Epithelial cell of proximal tubule (primary cell): ENCODE measurements at places on chromosomes 13 and 19.

GRCh38 chr13:94419925-94420305, 59.6 kb downstream of the DCT start:
- DNase-seq: no peak

DNA sequence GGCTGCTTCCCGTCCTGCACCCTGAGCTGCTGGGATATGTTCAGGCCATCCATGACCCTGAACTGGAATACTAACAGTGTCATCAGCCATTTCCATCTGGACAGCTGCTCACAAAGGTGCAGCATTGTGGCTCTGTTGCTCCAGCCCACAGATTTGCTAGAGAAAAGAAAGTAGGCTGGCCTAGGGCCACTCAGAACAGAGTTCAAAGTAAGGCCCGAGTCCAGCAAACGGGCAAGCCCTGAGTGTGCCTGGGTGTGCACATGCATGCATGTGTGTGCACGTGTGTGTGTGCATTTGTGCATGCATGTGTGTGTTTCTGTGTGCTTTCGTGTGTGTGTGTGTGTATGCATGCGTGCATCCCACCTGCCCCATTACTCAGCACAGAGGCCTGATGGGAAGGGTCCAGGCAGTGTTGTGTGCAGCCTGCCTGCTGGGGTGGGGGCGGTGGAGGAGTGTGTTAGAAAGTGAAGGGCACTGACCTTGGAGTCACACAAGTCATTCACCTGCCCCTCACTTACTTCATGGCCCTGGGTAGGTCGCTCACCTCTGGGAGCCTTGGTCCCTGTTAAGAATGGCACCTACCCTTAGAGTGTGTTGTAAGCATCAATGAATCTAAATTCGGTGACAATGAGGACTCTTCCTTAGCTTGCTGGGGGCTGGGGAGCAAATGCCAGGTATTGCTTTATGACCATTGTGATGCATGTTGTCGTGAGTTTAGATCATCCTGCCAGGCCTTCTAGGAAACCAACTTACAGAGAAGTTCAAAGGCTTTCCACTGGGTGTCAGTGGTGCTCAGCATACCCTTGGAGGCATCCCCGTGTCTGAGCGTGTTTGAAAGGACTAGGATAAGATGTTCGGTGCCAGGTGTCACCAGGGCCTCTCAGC, 53.2 kb downstream of the GPR12 start:
- DNase-seq: peak; percentile 7

DNA sequence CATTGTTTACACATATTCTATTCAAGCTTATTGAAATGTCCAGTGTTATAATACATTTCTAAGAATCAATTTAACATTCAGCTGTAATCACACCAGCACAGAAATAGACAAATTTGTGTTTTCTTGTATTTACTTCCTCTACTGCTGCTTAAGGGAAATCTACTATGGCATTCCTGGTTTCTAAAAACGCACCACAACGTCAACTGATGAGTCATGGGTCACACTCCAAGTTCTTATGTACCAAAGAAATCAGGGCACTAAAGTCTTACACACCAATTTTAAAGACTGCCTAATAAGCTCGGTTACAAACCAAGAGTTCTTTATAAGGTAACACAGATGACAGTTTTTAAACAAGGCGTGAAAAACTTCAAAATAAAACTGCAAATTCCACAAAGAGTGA, 13.2 kb downstream of the LNX2 start:
- peak; percentile 76 for DNase-seq

GRCh38 chr13:21777813-21778212, 106.9 kb downstream of the FGF9 start:
- no peak for DNase-seq

DNA sequence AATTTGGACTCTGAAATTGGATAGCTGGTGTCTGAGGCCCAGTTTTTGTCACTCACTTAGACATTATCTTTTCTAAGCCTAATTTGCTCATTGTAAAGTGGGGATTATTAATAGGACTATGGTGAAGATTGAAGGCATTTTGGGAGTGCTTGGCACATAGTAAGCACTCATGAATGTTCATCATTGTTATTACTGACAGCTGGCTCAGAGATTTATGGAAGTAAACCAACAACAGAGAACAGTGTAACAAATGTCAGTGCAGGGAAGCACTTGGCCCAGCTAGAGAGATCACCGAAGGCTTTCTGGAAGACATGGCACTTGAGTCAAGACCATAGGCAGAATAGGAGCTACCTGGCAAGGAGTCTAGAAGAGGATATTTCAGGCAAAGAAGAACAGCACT, 92.3 kb downstream of the RFC3 start:
- no peak for DNase-seq

GRCh38 chr13:77544355-77544754, 8.8 kb downstream of the SCEL start:
- DNase-seq: no peak

GRCh38 chr13:67008075-67008668, 222.0 kb downstream of the PCDH9 start:
- no peak for DNase-seq

DNA sequence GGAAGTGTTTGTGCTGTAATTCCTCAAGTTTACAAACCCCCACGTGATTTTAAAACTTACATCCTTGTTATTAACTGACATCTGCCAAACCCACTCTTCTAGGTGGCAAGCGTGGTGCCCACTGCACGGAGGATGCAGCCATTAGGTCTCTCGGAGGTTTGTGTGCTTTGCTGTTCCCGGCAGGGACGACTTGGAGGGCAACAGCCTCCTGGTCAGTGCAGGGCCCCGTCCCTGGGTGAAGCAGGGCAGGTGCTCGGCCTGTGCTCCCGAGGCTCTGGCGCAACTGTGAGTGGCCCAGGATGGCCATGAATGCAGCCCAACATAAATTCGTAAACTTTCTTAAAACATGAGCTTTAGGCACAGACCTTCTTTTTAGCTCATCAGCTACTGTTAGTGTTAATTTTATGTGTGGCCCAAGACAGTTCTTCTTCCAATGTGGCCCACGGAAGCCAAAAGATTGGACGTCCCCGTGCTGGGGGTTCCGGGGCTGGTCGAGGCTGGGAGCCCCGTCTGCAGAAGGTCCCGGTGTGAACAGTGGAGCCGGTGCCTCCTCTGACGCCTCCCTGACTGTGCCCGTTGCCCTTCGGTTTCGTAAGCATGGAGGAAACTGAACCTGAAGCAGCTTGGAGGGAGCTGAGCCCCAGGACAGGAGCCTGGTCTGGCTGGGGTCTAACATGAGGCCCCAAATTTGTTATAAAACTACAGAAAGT, 11.9 kb downstream of the GAS6 start:
- no peak for DNase-seq

DNA sequence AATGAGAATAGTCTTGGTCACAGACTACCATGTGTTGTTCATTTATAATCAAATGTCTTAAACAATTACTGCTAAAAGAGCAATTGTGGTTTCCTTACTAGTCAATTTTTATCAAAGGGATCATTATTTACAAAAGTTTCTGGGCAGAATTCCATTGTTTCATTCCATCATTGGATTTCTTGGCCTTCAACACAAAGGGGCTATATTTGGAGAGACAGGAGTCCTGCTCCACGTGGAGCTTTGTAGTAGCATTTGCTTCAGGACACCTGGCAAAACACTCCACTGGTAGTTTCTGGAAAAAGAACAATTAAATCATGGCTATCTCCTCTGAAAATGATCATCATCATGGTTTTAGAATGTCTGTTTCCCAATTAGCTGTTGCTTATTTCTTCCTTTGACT, 22.3 kb upstream of the STARD13 start:
- no peak for DNase-seq

- DNase-seq: no peak
Measured at GRCh38 chr19:44905437-44906160, at the start of gene APOE. Gene APOE, plus strand, starts transcription at chr19:44905796. Its CDS starts 829 bp downstream, at chr19:44906625.

DNA sequence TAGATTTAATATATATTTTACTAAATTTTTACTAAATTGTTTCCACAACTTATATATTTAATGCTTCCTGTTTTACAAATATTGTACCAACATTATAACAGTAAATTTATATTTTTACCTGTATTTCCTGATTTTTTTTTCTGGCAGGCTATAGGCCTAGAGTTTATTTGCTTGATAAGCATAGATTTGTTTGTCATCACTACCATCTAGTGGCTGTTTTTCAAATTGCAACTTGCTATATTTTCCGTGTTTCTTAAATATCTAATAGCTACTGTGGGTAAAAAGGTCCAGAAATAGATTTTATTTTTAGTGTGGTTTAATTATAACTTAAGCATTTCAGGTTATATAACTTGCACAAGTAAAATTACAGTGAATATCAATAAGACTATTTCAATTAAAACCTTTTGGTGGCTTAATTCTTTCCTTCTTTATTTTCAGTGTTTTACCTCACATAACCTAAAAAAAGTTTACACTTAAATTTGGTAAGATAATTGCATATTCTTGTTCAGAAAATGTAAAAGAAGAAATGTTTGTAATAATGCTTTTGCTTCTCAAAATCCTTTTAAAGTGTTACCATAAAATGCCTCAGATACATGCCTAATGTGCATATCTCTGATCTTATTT, 60.6 kb downstream of the NDFIP2 start:
- peak; percentile 32 for DNase-seq

GRCh38 chr13:111390522-111391270, 70.3 kb downstream of the TEX29 start:
- no peak for DNase-seq

DNA sequence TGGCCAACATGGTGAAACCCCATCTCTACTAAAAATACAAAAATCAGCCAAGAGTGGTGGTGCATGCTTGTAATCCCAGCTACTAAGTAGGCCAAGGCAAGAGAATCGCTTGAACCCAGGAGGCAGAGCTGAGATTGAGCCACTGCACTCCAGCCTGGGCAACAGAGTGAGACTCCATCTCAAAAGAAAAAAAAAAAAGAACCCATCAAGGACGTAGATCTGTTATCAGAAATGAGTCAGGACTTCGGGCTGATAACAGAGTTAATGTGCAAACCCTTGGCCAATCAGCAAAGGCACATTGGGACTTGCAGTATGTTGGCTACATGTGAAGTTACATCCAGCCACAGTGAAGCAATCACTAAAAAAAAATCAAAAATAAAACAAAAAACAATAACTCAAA, 4.8 kb upstream of the LGALS7B start:
- DNase-seq: no peak

DNA sequence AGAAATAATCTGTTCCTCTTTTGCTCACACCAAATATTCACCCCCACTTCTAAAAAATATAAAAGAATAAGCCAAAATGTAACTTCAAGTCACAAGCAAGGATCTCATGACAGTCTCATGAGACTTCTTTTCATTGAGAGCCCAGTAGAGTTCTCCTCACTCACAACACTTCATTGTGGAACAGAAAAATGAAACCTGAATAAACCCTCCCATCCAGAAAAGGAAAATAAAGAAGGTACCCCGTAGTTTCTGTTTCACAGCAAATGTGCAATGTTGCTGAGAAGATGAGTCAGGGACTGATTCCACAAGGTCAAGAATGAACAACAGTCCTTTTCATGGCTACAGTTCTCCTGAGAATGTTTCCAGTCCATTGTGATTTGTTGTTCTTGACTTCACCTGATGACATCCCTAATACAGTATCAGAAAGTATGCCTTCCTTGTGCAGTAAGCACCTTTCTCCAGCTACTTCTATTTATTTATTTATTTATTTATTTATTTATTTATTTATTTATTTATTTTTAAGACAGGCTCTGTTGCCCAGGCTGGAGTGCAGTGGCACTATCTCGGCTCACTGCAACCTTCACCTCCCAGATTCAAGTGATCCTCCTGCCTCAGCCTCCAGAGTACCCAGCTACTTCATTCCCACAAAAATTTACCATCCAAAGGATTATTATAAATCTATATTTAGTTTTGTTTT, 6.4 kb upstream of the ZNF841 start:
- no peak for DNase-seq

DNA sequence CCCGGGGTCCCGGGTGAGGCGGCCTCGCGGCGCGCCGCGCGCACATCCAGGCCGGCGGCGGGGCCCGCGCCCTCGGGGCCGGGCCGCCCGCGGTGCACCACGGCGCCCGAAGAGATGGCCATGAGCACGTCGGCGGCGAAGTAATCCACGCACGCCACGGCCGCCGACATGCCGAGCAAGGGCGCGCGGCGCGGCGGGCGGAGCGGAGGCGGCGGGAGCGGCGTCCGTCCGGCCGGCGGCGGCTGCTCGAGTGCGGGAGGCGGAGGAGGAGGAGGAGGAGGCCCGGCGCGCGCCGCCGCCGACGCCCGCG, at the start of gene KLF16:
TSS of gene KLF16 (minus strand) at position 252 of the 310 bp plus-strand sequence. CDS start at position 170, 82 bp downstream.
- DNase-seq: no peak

GRCh38 chr13:38767506-38768265, 80.8 kb downstream of the FREM2 start:
- no peak for DNase-seq

DNA sequence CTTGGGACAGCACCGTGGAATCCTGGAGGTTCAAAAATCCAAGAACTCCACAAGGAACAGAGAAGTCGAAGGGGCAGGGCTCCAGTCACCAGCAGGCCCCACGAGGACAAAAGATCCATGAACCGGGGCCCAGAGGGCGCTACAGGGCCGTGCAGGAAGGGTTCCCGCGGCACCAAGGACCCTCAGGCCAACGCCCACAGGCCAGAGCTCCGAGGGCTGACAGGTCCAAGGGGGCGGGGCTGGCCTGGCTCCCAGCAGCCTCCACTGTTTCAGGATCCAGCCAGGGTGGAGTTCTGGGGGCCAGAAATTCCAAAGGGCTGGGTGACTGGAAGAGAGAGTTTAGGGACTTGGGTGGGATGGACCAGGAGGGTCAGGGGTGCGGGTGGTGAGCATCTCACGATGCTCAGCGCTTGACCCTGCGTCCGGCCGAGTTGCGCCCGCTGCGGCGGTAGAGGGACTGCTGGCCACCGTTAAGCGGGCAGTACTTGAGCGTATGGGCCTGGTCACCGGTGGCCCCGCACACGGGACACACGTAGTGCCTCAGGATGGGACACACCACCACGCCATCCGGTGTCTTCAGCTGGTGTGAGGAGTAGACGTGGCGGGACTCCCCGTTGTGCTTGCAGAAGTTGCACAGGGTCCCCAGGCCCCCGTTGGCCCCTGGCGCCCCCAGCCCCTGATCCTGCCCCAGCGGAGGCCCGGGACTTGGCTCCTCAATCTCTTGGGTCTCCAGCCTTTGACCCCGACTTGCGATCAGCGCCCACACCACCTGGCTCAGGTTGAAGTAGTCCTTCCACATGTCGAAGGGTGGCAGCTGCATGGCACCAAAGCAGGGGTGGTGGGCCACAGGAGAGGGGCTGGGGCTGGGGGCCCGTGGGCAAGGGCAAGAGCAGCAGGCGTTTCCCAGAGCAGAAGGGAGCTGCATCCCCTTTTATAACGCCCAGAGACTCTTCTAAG, at the start of gene NANOS2:
TSS of gene NANOS2 (minus strand) at position 905 of the 957 bp plus-strand sequence. CDS start at position 820, 85 bp downstream.
- DNase-seq: no peak

DNA sequence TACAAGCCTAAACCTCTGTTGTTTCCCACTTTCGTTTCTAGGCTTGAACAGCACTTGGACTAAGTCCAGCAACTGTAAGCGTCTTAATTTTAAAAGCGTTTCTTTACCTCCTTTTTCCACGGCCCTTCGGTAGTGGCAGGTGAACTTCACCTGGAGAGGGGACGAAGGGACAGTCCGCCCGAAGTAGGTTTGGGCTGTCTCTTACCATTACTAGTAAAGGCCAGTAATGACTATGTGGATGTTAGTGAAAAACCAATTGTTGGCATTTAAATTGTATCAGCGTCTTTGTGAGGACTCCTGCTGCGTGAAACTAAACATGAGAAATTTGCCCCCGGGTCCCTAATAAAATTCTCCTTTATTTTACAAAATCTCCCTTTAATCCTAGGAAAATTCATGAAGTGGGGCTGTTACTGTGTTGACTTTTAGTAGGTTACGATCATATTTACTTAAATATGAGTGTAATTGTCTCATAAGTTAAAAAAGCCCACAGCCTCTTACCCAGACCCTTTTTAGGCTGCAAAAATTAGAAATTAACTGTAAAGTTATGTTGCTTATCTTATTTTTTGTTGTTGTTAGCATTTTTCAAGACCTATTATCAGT, 983 bp downstream of the ITM2B start:
- DNase-seq: no peak

- DNase-seq: no peak
Measured at GRCh38 chr19:13869281-13869680, 7.7 kb upstream of the NANOS3 start.

- no peak for DNase-seq
Measured at GRCh38 chr13:30968846-30969245, 36.4 kb downstream of the TEX26 start.
